ENCODE measurements at places on chromosomes 5 and 9.

DNA sequence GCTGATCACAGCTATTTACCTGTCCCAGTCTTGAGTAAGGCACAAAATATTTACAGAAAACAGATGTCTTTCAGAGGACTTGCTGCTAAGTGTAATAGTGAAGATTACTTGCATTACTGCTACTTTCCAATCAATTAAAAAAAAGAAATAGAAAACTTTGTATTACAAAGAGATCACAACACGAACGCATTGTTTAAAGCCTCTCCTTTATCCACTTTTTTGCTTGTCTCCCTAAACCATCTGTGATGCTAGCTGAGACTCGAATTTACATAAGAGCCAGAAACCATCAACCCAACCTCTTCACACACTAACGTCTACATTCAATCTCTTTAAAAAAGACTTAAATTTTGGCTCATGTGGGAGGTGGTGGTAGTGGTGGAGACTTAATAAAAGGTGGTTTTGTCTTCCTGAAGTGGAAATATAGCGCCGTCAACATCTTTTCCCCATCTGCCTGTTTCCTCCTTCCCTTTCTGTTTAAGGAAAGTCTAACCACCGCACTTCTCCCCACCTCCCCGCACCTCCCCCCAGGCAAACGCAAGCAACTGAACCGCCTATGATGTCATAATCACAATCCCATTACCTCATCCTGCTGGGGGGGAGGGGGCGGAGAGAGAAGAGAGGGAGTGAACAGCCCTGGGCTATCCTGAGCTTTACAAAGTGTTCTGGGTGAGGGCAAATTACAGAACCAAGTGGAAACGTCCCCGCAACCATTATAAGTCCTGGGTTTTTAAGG lies 948 bp upstream of the FAM53C start:
- DNase-seq: no peak

- no peak for DNase-seq
Observed at GRCh38 chr9:17135295-17136160, 688 bp downstream of the CNTLN start.

DNA sequence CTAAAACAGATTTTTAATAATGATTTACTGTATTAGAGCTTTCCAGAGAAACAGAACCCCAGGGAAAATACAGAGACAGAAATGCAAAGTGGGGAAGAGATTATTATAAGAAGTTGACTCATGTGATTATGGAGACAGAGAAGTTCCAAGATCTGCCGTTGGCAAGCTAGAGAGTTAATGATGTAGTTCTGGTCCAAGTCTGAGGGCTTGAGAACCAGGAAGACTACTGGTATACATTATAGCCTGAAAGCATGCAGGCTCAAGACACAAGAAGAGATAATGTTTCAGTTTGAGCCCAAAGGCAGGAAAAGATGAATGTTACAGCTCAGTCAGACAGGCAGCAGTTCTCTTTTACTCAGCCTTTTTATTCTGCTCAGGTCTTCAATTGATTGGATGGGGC lies 98.8 kb upstream of the NFIL3 start:
- no peak for DNase-seq

DNA sequence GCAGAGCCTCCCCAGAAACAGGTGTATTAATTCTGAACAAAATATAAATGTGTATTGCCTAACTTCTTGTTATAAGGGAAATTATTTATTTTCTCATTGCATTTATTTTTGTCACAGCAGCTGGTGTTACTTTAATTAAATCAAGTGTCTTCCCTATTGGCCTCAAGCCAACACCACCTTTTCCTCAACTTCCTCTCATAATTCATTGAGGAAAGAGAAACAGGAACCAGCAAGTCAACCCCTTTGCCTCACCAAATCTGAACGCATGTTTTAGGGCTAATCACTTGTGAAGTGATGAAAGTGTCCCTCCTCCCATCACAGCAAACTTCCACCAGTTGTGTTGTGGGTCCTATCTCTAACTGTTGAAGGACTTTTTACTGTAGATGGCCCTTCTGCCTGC lies 73.1 kb downstream of the DIRAS2 start:
- DNase-seq: no peak

DNA sequence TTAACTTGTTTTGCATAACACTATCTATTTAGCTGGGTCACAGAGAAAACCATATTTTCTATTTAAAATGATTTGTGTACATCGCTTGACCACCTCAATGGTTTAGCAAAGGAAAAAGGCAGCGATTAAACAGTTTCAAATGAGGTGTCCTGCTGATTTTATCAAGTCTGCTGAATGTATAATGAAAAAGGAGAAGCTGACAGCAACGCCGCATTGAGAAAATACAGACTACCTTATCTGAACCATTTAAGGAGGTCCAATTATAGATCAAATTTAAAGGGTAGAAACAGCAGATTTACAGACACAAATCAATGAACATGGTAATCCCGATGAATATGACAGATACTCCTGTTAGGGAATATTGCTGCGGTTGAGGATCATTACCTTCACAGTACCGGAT lies 29.6 kb downstream of the PSMB7 start:
- DNase-seq: no peak

- peak; percentile 29 for DNase-seq
Observed at GRCh38 chr9:20558566-20559016, 63.7 kb downstream of the MLLT3 start.

DNA sequence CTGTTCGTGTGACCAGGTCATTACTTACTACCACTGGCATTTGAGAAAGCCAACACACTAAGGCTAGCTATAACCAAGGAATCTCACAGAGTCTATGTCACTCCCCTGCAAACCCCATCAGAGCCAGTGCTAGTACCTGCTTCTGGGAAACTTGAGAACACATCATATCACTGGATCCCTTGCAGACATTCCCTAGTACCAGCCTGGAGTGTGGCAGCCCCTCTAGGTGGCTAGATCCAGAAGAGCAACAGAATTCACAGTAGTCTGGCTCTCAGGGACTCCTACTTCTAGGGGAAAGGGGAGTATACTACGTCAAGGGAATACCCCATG lies 73.8 kb upstream of the RUSC2 start:
- DNase-seq: no peak

- DNase-seq: no peak
Observed at GRCh38 chr5:176389135-176390123, 878 bp downstream of the HIGD2A start.
